Thymus (tissue), 14 donors: ENCODE measurements at places on chromosomes 7 and 10. TPM values are rescaled to one million over a fixed set of nuclear protein-coding genes. Genes with fewer than 3 reads are reported as not detected.

Gene LGI1
- total RNA-seq: 0.28 TPM

Gene CCDC172
- total RNA-seq: 0.05 TPM

Gene TMEM26
- total RNA-seq: 3.4 TPM

Gene SORBS1
- 1.9 TPM for total RNA-seq

Gene GDF10
- total RNA-seq: 0.47 TPM

Gene FXYD4
- 0.14 TPM for total RNA-seq

Gene DNAJC12
- total RNA-seq: 4.4 TPM

Gene GDF2
- not detected for total RNA-seq

Gene RELN
- total RNA-seq: 0.28 TPM

Gene ACTR3C
- 6.2 TPM for total RNA-seq

Gene FFAR4
- 0.14 TPM for total RNA-seq

Gene PPP1R3A
- 0.05 TPM for total RNA-seq

Gene TACR2
- total RNA-seq: 0.05 TPM

Gene DLX5
- 0.66 TPM for total RNA-seq

- H3K4me3 ChIP-seq: no peak overlapping the region
- H3K4me1 ChIP-seq: no peaks in the 10 kb centered on the region
- no peaks in the 10 kb centered on the region for H3K36me3 ChIP-seq
- no peak for DNase-seq
- H3K27me3 ChIP-seq: no peaks in the 10 kb centered on the region
- H3K27ac ChIP-seq: no peak overlapping the region
Observed at GRCh38 chr7:53238021-53238605, 202.7 kb downstream of the POM121L12 start.

DNA sequence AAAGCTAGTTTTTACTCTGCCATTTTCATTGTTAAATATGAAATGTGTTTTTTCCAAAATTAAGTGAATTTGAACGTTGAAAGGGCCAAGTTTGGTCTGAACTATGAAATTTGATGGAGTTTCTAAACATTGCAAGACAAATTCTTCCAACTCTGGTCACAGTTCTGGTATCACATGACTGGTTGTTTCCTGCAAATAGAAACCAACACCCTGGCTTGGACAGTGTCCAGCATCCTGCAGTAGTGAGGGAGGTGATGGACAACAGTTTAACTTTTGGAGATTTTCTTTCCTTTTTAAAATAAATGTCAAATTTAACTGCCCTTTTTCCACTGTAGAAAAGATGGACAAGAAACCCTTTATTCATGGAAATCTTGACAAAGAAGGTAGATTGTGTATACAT lies 54.8 kb upstream of the AGBL3 start:
- no peak overlapping the region for H3K4me3 ChIP-seq
- DNase-seq: no peak
- no peaks in the 10 kb centered on the region for H3K27me3 ChIP-seq
- H3K36me3 ChIP-seq: no peaks in the 10 kb centered on the region

DNA sequence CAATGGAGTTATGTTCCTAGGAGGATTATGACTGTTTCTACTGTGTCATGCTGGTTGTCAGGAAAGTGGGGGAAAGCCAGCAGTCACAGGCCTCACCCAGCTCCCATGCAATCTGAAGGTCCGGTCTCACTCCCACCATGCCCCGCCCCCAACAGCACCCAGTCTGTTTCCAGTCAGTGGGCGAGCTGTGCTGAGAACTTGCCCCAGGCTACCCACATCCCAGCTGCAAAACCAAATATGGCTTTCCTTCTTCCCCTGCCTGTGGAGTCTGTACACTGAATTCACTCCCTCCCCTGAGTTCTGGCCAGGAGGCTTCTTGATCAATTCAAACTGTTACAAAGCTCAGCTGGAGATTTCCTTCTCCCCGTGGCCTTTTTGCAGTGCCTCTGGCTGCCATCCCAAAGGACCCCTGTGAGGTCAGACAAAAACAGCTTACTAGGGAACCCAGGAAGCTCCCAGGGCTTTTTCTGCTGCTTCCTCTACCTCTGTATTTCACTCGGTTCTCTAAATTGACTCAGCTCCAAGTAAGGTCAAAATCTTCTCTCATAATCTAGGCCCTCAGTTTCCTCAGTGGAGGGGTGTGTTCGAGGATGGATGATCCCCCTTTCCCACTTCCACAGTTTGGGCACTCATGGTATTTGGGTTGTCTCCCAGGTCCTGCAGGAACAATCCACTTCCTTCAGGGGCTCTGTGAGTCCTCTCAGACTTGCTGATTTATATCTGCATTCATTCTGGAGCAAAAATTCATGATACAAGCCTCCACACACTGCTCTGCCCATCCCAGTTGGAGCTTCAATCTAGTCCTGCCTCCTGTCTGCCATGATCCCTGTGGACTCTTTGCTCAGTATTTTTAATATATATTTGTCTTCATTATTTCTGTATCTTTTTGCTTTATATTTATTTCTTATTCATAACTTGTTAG lies 205.5 kb downstream of the SEMA3D start:
- no peaks in the 10 kb centered on the region for H3K36me3 ChIP-seq
- H3K4me3 ChIP-seq: no peak overlapping the region
- DNase-seq: no peak
- no peak overlapping the region for H3K27ac ChIP-seq
- H3K4me1 ChIP-seq: no peaks in the 10 kb centered on the region
- no peaks in the 10 kb centered on the region for H3K27me3 ChIP-seq

DNA sequence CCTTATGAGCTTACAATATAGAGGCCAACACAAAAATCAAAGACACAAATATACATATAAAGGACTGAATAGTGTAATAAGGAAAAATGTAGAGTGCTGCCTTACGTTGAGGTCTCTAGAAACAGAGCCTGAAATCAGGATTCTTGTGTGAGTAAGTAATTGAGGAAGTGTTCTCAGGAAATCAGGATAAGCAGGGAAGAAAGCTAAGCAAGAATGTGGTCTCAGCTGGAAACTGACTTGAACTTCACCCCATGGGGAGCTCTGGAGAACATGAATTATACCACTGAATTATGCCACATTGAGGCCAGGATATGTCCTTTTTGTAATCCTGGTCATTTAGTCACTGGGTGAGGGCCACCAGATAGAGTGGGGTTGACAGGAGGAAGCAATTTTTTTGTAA lies 191.9 kb downstream of the ETV1 start:
- H3K4me1 ChIP-seq: no peaks in the 10 kb centered on the region
- no peak overlapping the region for H3K4me3 ChIP-seq
- H3K27me3 ChIP-seq: no peaks in the 10 kb centered on the region
- no peaks in the 10 kb centered on the region for H3K36me3 ChIP-seq
- H3K27ac ChIP-seq: no peak overlapping the region

- no peak overlapping the region for H3K27ac ChIP-seq
- H3K4me1 ChIP-seq: no peaks in the 10 kb centered on the region
- no peak overlapping the region for H3K4me3 ChIP-seq
- no peaks in the 10 kb centered on the region for H3K27me3 ChIP-seq
- DNase-seq: no peak
Observed at GRCh38 chr7:137501562-137501961, 158.0 kb upstream of the PTN start.

- H3K4me1 ChIP-seq: no peaks in the 10 kb centered on the region
- H3K27ac ChIP-seq: no peak overlapping the region
- no peaks in the 10 kb centered on the region for H3K27me3 ChIP-seq
- H3K4me3 ChIP-seq: no peak overlapping the region
- no peaks in the 10 kb centered on the region for H3K36me3 ChIP-seq
Observed at GRCh38 chr7:116552602-116553001, 27.8 kb downstream of the CAV1 start.

- peak; percentile 21 for DNase-seq
- H3K4me1 ChIP-seq: no peaks in the 10 kb centered on the region
- H3K36me3 ChIP-seq: no peaks in the 10 kb centered on the region
- H3K27me3 ChIP-seq: no peaks in the 10 kb centered on the region
- no peak overlapping the region for H3K4me3 ChIP-seq
- no peak overlapping the region for H3K27ac ChIP-seq
Observed at GRCh38 chr10:4568731-4569130, 257.3 kb upstream of the AKR1E2 start.

GRCh38 chr10:7314170-7314569 lies 96.7 kb downstream of the SFMBT2 start:
- no peak overlapping the region for H3K27ac ChIP-seq
- H3K4me3 ChIP-seq: no peak overlapping the region
- no peaks in the 10 kb centered on the region for H3K27me3 ChIP-seq
- peaks cover 12% of the 10 kb centered on the region for H3K4me1 ChIP-seq

DNA sequence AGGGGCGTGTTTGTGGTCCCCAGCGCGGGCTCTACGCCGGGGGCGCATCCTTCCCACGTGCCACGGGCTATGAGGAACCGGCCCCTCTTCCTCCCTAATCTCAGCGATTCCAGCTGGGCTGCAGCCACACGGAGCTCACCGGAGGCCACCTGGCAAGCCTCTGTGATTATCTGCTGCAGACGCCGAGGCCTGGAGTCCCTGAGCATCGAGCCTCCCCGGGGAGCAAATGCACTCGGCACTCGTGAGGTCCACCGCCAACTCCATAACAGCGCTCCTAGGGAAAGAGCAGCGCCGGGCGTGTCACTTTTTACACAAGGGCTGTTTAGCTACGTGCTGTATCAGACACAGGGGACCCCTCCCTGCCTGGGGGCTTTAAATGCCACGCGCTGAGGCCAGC lies 101.2 kb downstream of the DYNC2I1 start:
- peak overlapping the region; percentile 27 for H3K4me3 ChIP-seq
- H3K27ac ChIP-seq: no peak overlapping the region
- no peak for DNase-seq
- H3K27me3 ChIP-seq: peaks cover 27% of the 10 kb centered on the region
- no peaks in the 10 kb centered on the region for H3K36me3 ChIP-seq
- H3K4me1 ChIP-seq: peaks cover 18% of the 10 kb centered on the region

DNA sequence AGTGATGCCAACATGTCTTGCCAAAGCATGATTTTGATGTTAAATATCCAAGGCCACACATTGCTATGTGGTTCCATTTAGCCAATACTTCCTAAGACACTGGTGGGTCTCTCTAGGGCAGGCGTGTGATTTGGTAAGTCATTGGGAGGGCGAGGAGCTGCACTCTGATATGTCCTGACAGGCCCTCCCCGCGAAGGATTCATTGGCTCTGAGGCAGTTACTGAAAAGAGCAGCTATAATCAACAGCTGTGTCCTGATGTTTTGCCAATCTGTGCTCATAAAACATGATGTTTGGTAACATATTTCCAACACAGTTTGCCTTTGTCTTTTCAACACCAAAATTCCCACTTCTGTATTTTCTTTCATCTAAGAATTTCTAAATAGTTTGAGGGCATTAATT lies 646.7 kb downstream of the PARD3 start:
- no peaks in the 10 kb centered on the region for H3K4me1 ChIP-seq
- no peaks in the 10 kb centered on the region for H3K36me3 ChIP-seq
- no peak overlapping the region for H3K4me3 ChIP-seq
- H3K27ac ChIP-seq: no peak overlapping the region

DNA sequence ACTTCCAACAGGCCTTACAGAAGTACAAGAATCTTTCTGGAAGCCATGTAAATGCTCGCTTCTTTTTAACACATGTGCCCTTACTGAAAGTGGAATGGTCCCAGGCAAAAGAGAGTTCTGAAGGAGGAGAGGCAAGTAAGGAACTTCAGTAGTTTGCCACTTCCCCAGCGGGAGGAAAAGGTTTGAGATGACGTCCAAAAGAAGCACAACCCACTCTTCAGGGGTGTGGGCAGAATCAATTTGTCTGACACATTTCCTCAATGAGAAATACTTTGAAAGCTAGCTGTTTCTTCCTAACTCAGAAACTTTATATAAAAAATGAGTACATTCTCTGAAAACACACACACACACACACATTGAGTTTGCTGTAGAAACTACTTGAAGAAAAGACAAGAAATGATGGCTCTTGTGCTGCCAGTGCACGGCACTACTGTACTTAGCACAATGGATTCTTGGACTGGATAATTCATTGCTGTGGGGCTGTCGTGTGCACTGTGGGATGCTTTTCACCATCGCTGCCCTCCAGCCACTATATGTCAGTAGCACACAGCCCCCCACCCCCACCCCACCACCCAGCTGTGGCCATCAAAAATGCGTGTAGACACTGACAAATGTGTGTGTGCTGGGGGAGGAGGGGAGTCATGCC lies 183.0 kb downstream of the SRPK2 start:
- DNase-seq: no peak
- no peaks in the 10 kb centered on the region for H3K27me3 ChIP-seq
- no peak overlapping the region for H3K4me3 ChIP-seq
- H3K27ac ChIP-seq: peak overlapping the region; percentile 61

- no peak overlapping the region for H3K4me3 ChIP-seq
- no peak overlapping the region for H3K27ac ChIP-seq
- no peaks in the 10 kb centered on the region for H3K27me3 ChIP-seq
- H3K36me3 ChIP-seq: no peaks in the 10 kb centered on the region
- DNase-seq: no peak
Observed at GRCh38 chr10:79493806-79494205, 18.5 kb upstream of the EIF5AL1 start.

DNA sequence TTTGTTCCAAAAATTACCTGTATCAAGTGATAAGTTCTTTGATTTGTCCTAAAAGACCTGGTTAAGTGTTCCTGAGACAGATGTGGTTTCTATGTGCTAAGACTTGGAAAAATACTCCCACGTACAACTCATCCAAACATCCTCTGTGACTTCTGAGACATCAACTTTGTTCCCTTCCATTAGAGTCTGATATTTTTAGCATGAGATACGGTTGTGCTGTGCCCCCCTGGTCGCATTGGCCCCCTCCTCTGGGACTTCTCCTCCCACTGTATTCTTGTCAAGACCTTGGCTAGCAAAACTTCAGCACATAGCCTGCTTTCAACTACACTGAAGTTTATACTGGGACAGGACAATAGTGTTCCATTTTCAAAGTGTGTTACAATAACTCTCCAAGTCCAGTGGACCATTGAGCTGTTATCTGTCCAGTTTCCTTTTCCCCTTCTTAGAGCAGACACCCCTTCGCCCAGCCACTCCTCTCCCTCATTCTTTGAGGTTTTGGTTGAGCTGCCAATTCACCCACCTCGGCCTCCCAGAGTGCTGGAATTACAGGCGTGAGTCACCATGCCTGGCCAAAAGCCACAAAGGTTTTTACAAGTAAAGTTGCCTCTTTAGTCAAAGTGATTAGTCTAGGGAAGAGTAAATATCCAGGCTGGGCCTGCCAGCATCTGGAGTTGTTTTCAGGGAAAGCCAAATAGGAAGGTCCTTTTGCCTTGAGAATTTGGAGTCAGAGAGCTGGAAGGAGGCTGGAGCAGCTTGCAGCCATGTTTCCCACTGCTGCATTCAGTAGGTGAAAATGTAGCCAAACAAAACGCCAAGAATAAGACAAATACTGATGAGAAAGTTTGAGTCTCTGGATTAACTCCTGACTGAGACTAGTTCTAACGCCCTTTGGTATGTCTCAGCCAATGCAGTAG lies 17.8 kb upstream of the PDLIM1 start:
- H3K36me3 ChIP-seq: no peaks in the 10 kb centered on the region
- H3K27me3 ChIP-seq: no peaks in the 10 kb centered on the region
- H3K27ac ChIP-seq: no peak overlapping the region
- no peak overlapping the region for H3K4me3 ChIP-seq

DNA sequence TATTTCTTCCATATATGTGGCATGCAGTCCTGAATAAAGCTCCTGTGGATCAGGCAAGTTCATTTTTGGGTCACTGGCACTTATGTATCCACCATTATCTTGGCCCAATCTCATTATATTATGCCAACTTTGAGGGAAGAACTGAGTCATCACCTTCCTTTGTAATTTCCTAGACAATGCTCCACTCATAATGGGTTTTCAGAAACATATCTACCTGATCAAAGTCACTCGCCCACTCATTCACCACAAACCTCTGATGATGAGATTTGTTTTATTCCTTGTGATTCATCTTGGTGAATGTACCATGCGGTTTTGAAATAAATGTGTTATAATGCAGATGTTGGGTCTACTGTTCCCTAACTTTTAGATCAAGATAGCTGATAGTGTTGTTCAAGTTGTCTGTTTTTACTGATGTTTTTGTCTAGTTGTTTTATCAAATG lies 525.8 kb downstream of the KIF20B start:
- H3K27me3 ChIP-seq: no peaks in the 10 kb centered on the region
- no peak overlapping the region for H3K4me3 ChIP-seq
- no peaks in the 10 kb centered on the region for H3K4me1 ChIP-seq
- no peak overlapping the region for H3K27ac ChIP-seq
